ENCODE measurements at places on chromosomes 5 and 9. TPM values are rescaled to one million over a fixed set of nuclear protein-coding genes. Genes with fewer than 3 reads are reported as not detected.

DNA sequence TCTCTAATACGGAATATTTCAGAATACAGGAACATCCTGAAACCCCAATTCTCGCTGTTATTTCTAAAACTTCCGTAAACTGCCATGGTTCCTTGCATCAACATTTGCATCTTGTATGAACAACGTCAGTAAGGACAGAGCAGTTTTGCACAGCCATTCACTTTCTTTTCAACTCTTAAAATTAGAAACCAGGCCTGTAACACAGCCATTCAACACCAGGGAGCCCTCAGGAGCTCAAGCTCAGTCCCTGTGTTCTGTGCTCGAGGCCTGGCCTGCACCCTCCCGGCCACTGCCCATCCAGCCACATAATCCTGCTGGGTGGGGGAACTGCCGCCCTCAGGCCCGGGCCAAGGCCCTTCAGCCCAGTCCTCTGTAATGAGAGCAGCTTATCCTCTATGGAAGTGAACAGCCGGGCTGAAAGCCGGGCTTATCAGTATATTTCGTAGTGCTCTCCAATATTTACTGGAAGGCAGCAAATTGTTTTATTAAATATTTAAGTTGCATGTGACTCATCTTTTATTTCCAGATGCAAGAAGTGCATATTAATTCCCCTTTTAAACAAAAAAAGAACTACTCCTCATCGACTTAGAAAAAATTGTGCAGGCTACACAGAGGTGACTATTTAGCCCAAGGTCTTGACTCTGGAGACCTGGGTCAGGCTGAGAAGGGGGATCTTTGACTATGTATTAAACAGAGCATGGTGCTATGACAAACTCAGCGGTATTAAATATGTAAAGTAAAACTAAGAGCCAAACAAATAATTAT, 33.2 kb upstream of the SLC6A3 start:
- no peak overlapping the region for H3K27ac ChIP-seq
- H3K4me3 ChIP-seq = no peak overlapping the region
- H3K4me1 ChIP-seq = no peaks in the 10 kb centered on the region
- no peaks in the 10 kb centered on the region for H3K27me3 ChIP-seq
- H3K36me3 ChIP-seq = peaks cover 25% of the 10 kb centered on the region
- no peak for DNase-seq

- H3K4me1 ChIP-seq = no peaks in the 10 kb centered on the region
- no peak overlapping the region for H3K27ac ChIP-seq
- no peak overlapping the region for H3K4me3 ChIP-seq
- H3K36me3 ChIP-seq = no peaks in the 10 kb centered on the region
- no peaks in the 10 kb centered on the region for H3K27me3 ChIP-seq
- DNase-seq = no peak
These were observed 289.7 kb downstream of the MRPS30 start for GRCh38 chr5:45098483-45098882.

DNA sequence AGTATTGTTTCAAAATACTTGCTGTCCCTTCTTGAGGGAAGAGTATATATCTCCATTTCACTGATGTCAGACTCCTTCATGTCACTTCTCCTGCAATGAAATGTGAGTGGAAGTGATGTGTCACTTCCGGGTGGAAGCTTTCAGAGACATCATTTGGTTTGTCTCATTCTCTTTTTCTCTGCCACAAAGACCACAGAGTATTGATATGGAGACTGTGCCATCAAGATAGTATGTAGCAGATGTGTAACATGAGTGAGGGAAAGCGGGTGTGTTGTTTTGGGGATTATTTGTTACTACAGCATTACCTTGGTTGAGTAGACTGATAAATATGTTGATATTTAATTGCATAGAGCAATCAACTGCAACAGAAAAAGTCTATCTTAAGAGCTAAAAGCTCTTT, 169.8 kb downstream of the FBXL7 start:
- no peaks in the 10 kb centered on the region for H3K27me3 ChIP-seq
- no peak for DNase-seq
- no peak overlapping the region for H3K27ac ChIP-seq
- no peak overlapping the region for H3K4me3 ChIP-seq
- H3K4me1 ChIP-seq = no peaks in the 10 kb centered on the region

DNA sequence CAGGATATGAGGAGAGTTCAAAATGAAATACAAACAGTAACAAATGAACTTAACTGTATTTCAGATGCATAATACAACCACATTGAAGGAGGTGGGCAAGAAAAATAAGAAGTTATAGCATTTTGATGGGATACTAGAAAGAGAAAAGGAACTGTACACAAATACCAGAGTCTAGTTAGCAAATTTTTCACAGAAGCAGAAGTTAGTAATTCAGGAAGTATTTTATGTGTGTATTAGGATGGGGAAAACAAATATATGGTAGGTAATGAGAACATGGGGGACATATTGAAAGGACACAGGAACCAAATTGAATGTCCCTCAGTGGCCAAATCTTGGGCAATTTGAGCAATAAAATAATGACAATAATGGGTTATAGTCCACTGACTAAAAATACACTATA, 18.4 kb downstream of the GM2A start:
- no peaks in the 10 kb centered on the region for H3K4me1 ChIP-seq
- H3K36me3 ChIP-seq = peaks cover 8% of the 10 kb centered on the region
- no peak overlapping the region for H3K4me3 ChIP-seq
- no peak for DNase-seq
- no peak overlapping the region for H3K27ac ChIP-seq

GRCh38 chr5:92019376-92019990, 636.4 kb upstream of the ARRDC3 start:
- H3K36me3 ChIP-seq = no peaks in the 10 kb centered on the region
- H3K27me3 ChIP-seq = no peaks in the 10 kb centered on the region
- H3K4me3 ChIP-seq = no peak overlapping the region
- no peak for DNase-seq
- H3K4me1 ChIP-seq = no peaks in the 10 kb centered on the region

- no peak for DNase-seq
- H3K36me3 ChIP-seq = no peaks in the 10 kb centered on the region
- H3K27ac ChIP-seq = no peak overlapping the region
- H3K4me3 ChIP-seq = no peak overlapping the region
These were observed 171.5 kb upstream of the PHYKPL start for GRCh38 chr5:178403956-178404600.

DNA sequence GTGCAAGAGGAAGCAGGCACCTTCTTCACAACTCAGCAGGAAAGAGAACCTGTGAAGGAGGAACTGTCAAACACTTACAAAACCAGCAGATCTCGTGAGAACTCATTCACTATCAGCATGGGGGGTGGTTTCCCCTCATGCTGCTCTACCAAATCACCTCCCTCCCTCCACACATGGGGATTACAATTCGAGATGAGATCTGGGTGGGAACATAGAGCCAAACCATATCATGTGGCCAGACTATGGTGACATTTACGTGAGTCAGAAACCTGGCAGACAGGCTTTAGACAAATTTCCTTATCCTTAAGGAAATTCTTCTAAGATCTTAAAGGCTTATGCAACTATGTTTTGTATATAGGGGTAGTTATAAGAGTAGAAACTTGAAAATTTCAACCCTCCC, 8.7 kb upstream of the AOPEP start:
- H3K27ac ChIP-seq = no peak overlapping the region
- H3K4me3 ChIP-seq = no peak overlapping the region
- no peak for DNase-seq
- no peaks in the 10 kb centered on the region for H3K4me1 ChIP-seq
- no peaks in the 10 kb centered on the region for H3K36me3 ChIP-seq
- H3K27me3 ChIP-seq = peaks cover 3% of the 10 kb centered on the region

GRCh38 chr5:3194684-3195083, 400.9 kb upstream of the IRX1 start:
- no peaks in the 10 kb centered on the region for H3K4me1 ChIP-seq
- H3K27ac ChIP-seq = no peak overlapping the region
- no peak overlapping the region for H3K4me3 ChIP-seq
- no peaks in the 10 kb centered on the region for H3K36me3 ChIP-seq
- no peaks in the 10 kb centered on the region for H3K27me3 ChIP-seq

- no peaks in the 10 kb centered on the region for H3K36me3 ChIP-seq
- no peaks in the 10 kb centered on the region for H3K4me1 ChIP-seq
- no peak overlapping the region for H3K27ac ChIP-seq
- H3K4me3 ChIP-seq = no peak overlapping the region
- DNase-seq = no peak
- no peaks in the 10 kb centered on the region for H3K27me3 ChIP-seq
These were observed 124.8 kb upstream of the SLC1A3 start for GRCh38 chr5:36481454-36482120.

- no peak for DNase-seq
- no peaks in the 10 kb centered on the region for H3K27me3 ChIP-seq
- no peaks in the 10 kb centered on the region for H3K36me3 ChIP-seq
- no peak overlapping the region for H3K27ac ChIP-seq
These were observed 13.7 kb upstream of the GRIA1 start for GRCh38 chr5:153476767-153477166.

- no peak for DNase-seq
- no peak overlapping the region for H3K4me3 ChIP-seq
- H3K27ac ChIP-seq = no peak overlapping the region
- H3K36me3 ChIP-seq = no peaks in the 10 kb centered on the region
These were observed 159.4 kb downstream of the MACROH2A1 start for GRCh38 chr5:135239453-135240282.

DNA sequence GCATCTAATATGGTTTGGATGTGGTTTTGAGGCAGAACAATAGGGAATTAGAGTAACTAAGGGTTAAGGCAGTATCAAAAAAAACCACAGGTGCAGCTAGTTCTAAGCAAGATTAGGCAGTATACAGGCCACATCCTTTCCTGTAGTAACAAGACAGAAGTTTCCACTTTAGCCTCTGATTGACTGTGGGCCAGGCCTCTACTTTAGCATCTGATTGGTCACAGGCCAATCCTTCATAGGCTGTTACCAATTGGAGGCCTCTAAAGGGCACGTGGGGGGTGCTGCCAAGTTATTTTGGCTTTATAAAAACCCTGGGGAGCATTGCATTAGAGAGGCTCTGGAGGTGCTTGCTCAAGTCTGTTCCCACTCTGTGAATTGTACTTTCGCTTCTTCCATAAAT, 144.1 kb upstream of the ST8SIA4 start:
- no peak for DNase-seq
- peaks cover 5% of the 10 kb centered on the region for H3K4me1 ChIP-seq
- H3K27me3 ChIP-seq = no peaks in the 10 kb centered on the region
- H3K4me3 ChIP-seq = no peak overlapping the region
- no peaks in the 10 kb centered on the region for H3K36me3 ChIP-seq

- DNase-seq = no peak
- no peak overlapping the region for H3K27ac ChIP-seq
- no peaks in the 10 kb centered on the region for H3K4me1 ChIP-seq
- no peaks in the 10 kb centered on the region for H3K36me3 ChIP-seq
- no peaks in the 10 kb centered on the region for H3K27me3 ChIP-seq
- no peak overlapping the region for H3K4me3 ChIP-seq
These were observed 199.6 kb downstream of the GAS1 start for GRCh38 chr9:86747711-86748110.

GRCh38 chr5:122228728-122229392, 83.2 kb upstream of the SNCAIP start:
- H3K4me1 ChIP-seq = no peaks in the 10 kb centered on the region
- no peak overlapping the region for H3K4me3 ChIP-seq
- no peak overlapping the region for H3K27ac ChIP-seq
- H3K36me3 ChIP-seq = no peaks in the 10 kb centered on the region

- no peak for DNase-seq
- no peak overlapping the region for H3K4me3 ChIP-seq
- no peaks in the 10 kb centered on the region for H3K27me3 ChIP-seq
- no peak overlapping the region for H3K27ac ChIP-seq
- no peaks in the 10 kb centered on the region for H3K36me3 ChIP-seq
These were observed 76.3 kb upstream of the IL12B start for GRCh38 chr5:159406571-159406970.

DNA sequence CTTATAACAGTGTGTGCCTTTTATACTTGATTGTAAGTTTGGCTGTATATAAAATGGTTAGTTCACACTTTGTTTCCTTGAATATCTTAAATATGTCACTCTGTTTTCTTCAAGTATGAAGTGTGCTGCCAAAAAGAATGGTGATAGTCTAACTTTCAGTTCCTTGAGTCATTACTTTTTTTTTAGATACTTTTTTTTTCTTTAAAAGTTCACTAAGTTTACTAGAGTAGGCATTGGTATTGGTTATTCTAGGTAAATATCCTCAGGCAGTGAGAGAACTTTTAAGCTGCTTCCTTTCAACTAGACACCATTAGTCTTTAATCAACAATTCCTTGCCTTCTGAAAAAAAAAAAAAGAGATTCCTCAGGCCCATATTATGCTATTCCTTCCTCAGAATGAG, 41.9 kb downstream of the SPEF2 start:
- H3K36me3 ChIP-seq = no peaks in the 10 kb centered on the region
- peaks cover 6% of the 10 kb centered on the region for H3K4me1 ChIP-seq
- no peak overlapping the region for H3K27ac ChIP-seq
- DNase-seq = no peak
- H3K27me3 ChIP-seq = no peaks in the 10 kb centered on the region

GRCh38 chr9:126500600-126501382, 112.9 kb upstream of the LMX1B start:
- peaks cover 5% of the 10 kb centered on the region for H3K27me3 ChIP-seq
- peak; percentile 54 for DNase-seq
- no peak overlapping the region for H3K27ac ChIP-seq
- H3K4me1 ChIP-seq = peaks cover 9% of the 10 kb centered on the region
- H3K36me3 ChIP-seq = no peaks in the 10 kb centered on the region

DNA sequence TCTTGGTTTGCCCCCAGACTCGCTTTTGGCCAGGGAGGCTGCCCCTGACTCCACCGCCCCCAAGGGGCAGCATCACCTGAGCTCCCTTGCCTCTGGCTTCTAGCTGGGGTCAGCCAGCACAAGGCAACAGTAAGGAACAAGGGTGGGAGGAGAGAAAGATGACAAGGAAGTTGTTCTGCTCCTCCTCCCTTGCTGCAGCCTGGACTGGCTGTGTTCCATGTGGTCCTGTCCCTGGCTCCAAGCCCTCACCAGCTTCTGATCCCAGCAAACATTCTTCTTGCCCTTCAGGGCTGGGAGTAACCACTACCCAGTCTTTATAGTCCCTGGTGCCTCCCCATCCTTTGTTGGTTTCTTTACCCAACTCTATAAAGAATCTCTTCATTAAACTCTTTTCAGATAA, 100.3 kb upstream of the SPIN1 start:
- H3K27ac ChIP-seq = no peak overlapping the region
- H3K36me3 ChIP-seq = no peaks in the 10 kb centered on the region
- H3K27me3 ChIP-seq = no peaks in the 10 kb centered on the region
- no peak for DNase-seq
- no peaks in the 10 kb centered on the region for H3K4me1 ChIP-seq

GRCh38 chr9:21251190-21251589, 11.4 kb upstream of the IFNA14 start:
- DNase-seq = no peak
- no peak overlapping the region for H3K4me3 ChIP-seq
- H3K36me3 ChIP-seq = no peaks in the 10 kb centered on the region
- H3K27ac ChIP-seq = no peak overlapping the region
- no peaks in the 10 kb centered on the region for H3K27me3 ChIP-seq

- no peak overlapping the region for H3K4me3 ChIP-seq
- H3K27ac ChIP-seq = no peak overlapping the region
- DNase-seq = no peak
- H3K27me3 ChIP-seq = no peaks in the 10 kb centered on the region
- peaks cover 23% of the 10 kb centered on the region for H3K36me3 ChIP-seq
These were observed 21.6 kb downstream of the RAB14 start for GRCh38 chr9:121179930-121180681.

- no peak for DNase-seq
- no peak overlapping the region for H3K4me3 ChIP-seq
- H3K4me1 ChIP-seq = peaks cover 43% of the 10 kb centered on the region
- no peaks in the 10 kb centered on the region for H3K36me3 ChIP-seq
- H3K27ac ChIP-seq = no peak overlapping the region
- no peaks in the 10 kb centered on the region for H3K27me3 ChIP-seq
These were observed 4.2 kb downstream of the SMC5 start for GRCh38 chr9:70262948-70263347.

Gene DDX4
- not detected for total RNA-seq

Gene CACNA1B
- not detected for total RNA-seq

Gene GLRA1
- not detected for total RNA-seq

Gene PCDHA11
- total RNA-seq = not detected

Gene GALT
- 41.7 TPM for total RNA-seq

Gene MAP1B
- 0.18 TPM for total RNA-seq

Gene PCDHGB3
- 0.18 TPM for total RNA-seq

Gene SPINK13
- total RNA-seq = not detected

Gene FANCC
- 18.5 TPM for total RNA-seq

All from CD8-positive, alpha-beta memory T cell (primary cell).